A549 treated with ZK216348 at 1 μM for 4 hours (cell line): ENCODE measurements at places on chromosomes 2 and 18. TPM values are rescaled to one million over a fixed set of nuclear protein-coding genes. Genes with fewer than 3 reads are reported as not detected.

Gene PSMA8
- total RNA-seq = not detected in 5 replicates

Gene RAB31
- total RNA-seq = 18.2 to 28.2 TPM (median 25.2 TPM) in 5 replicates

Gene ZC3H6
- total RNA-seq = 0.26 to 0.85 TPM (median 0.33 TPM) in 5 replicates

Gene FSHR
- total RNA-seq = not detected in 5 replicates

Gene C1GALT1C1L
- total RNA-seq = 1.6 to 2.8 TPM (median 1.9 TPM) in 5 replicates

Gene MRO
- total RNA-seq = 0.13 to 0.26 TPM (median 0.23 TPM) in 5 replicates

Gene GAD1
- total RNA-seq = 0.49 to 0.60 TPM (median 0.54 TPM) in 5 replicates

Gene TMBIM1
- total RNA-seq = 114 to 144 TPM (median 129 TPM) in 5 replicates

Gene RAPGEF4
- 0.20 to 0.27 TPM (median 0.25 TPM) in 4 of 5 replicates, not detected in the other for total RNA-seq
